ENCODE measurements at places on chromosomes 1 and 21.
A peak's percentile ranks its signal among the peaks of the same experiment; 100 is the strongest.

DNA sequence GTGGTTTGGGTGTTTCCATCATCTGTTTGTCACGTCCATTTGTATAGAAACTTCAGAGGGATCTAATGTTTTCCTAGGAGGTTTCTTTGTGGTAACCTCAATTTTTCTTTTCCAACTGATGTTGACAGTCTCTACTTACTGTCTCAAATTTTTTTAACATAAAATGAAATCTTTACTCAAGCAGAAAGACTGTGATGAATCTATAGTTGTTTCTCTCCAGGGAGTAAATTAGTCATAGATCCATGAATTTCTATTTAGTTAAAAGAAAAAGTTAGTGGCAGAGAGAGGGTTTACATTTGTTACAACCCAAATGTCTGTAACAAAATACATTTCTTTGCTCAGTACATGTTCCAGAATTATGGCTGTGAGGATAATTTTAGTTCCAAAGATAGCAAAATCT is 161.6 kb downstream of the DISP1 start:
- no peak for ATAC-seq

GRCh38 chr1:233256789-233257188 is 38.7 kb downstream of the PCNX2 start:
- ATAC-seq = no peak

DNA sequence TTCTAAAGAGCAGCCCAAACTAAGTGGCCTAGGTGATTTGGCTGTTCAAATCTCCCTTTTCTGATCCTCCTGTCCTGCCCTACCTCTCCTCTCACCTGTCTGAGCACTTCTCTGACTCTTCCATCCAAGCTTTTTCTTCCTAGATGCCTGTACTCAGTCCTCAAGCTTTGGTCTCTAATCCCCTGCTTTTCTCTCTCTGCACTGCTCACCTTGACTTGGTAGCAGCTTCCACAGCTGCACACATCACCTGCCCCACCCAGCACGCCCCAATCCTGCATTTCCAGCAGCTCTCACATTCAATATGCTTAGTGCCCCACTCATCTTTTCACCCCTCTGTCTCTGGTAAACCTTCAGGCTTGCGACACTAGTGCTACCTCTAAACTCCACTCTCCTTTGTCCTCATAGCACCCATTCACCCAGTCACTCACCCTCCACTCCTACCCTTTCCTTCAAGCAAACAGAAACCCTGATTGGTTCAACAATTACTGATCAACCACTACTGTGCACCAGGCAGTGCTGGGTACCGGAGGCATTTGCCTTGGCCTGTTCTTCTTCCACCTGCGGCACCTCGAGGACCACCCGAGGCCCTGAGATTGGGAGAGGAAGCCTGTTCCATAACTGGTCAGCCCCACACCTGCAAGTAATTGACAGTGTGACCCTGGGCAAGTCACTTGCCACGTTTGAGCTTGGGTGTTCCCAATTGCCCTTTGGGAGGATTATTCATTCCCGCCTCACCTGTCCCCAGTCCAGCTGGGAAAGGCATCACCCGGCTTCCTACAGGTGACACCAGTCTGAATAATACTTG is 136.1 kb upstream of the EDN2 start:
- ATAC-seq = no peak

- ATAC-seq = no peak
These were observed 155.2 kb downstream of the NR5A2 start for GRCh38 chr1:200182701-200183100.

DNA sequence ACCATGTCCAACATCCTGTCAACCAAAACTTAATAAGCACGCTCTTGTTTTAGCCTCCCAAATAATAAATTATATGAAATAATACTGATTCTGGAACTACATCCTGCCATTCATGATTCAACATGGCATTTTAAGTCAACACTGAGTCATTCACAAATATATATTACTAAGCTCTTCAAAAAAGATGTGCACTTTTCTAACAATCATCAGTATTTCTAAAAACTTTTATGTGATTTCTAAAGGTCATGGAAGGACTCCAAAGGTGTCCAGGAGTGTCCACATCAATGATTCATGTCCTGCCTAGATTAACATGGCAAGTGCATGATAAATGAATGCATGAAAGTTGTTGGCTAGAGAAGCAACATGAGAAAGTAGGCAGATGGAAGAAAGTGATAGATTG is 51.6 kb downstream of the NEGR1 start:
- ATAC-seq = no peak

GRCh38 chr1:96519851-96520578 is 201.6 kb upstream of the PTBP2 start:
- ATAC-seq = no peak

GRCh38 chr1:89460325-89460724 is 64.3 kb upstream of the LRRC8B start:
- ATAC-seq = no peak

DNA sequence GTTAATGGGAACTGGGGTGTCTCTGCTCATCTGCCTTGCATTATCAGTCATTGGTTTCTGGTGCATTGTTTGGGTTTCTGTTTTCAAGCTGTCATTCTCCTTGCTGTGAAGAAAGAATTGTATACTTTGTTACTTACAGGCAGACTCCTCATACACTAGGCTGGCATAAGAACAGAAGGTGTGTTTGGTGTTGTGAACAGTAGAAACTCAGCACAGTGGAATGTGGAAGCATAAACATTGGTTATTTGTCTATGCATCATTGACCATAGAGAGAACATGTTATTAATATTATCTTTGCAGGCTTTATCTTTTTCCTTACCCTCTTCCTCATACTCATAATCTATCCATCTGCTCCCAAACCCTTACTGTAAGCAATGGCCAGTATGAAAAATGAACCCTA is 18.2 kb downstream of the C1orf87 start:
- ATAC-seq = no peak

DNA sequence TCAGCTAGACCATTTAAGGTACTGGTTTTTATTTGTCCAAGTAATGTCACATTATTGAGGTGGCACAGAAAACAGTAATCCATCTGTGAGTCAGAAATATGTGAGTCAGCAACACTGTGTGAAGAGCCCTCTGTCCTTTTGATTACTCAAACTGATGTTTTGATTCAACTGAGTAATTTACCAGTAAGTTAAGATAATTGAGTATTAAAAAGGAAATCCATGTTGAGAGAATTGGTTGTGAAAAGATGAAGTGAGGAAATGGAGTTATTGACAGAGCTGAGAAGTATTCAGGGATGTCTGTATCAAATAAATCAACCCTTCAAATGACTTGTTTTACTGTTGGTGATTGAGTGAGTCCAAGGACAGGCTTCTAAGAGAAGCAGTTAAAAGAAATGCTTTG is 302.7 kb upstream of the SGIP1 start:
- ATAC-seq = peak; percentile 97

GRCh38 chr1:228009116-228009827 is 2.5 kb downstream of the WNT3A start:
- no peak for ATAC-seq

DNA sequence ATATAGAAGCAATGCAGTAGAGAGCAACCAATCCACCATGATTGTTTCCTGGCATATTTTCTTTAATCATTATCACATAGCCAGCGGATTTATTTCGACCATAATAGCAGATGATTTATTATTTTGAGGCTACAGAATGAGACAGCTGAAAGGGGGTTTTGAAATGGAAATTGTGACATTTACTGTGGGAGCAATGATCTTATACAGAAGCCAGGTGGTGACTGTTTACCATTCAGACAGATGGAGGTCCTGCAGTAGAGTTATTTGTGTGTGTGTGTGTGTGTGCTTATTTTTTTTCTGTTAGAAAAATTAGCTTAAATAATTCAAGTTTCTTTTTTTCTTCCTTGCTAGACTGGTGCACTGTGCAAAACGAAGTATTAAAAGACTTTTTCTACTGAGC is 1784.5 kb downstream of the MRPL39 start:
- ATAC-seq = no peak

- no peak for ATAC-seq
These were observed 46.5 kb downstream of the HLX start for GRCh38 chr1:220925707-220926106.

DNA sequence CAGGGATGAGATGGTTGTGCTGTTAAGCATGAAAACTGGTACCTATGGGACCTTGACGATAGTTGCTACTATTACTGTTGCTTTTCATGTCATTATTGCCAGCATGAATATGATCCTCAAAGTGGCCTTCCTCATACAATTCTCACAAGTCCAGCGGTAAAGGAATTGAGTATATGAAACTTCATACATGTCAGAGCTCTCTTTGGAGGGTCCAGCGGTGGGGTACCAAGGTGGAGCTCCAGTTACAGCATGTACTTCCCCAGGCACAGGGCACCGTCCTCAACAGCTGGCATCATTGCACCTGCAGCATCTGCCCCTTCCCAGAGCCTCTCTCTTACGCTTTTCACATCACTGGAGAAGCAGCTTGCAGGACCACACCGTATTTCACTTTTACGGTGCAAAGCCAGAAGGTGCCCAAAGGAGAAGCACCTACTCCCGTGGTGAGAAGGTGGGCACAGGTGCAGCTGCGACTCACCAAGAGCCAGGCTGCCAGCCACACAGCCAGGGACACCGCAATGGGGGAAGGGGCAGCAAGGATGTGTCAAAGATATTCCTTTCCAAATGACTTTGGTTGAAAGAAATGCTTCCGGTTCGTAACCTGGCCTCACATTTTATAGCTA is 166.4 kb upstream of the IRF2BP2 start:
- no peak for ATAC-seq

- no peak for ATAC-seq
These were observed 1.4 kb downstream of the DSCAM start for GRCh38 chr21:40845441-40845995.

DNA sequence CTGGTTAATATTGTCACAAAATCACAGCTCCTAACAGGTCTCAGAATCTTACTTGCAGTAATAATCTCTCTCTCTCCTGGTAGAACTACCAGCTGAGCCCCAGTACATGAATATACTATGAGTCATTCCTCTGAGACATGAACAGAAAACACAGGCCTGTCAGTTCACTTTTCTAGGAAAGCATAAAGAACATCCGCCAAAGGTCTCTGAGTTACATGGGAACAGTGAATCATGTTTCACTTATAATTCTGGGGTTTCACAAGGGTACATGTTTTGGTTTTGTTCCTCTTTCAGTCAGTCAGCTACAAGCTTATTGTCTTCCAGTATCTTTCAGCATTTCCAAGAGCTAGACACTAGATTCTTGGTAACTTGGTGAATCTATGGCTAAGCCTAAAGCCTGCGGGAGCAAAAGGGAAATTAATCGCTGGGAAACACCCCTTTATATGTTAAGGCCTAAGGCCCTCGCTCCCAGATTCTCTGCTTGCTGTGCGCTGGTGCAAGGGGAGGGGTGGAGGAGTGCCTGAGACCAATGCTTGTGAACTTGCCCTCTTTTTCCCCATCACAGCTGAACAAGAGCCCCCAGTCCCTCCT is 31.7 kb downstream of the IFNGR2 start:
- peak; percentile 94 for ATAC-seq

GRCh38 chr1:155847823-155848529 is 9.0 kb downstream of the GON4L start:
- ATAC-seq = peak; percentile 94

GRCh38 chr1:1259540-1259939 is 13.0 kb upstream of the C1QTNF12 start:
- no peak for ATAC-seq

DNA sequence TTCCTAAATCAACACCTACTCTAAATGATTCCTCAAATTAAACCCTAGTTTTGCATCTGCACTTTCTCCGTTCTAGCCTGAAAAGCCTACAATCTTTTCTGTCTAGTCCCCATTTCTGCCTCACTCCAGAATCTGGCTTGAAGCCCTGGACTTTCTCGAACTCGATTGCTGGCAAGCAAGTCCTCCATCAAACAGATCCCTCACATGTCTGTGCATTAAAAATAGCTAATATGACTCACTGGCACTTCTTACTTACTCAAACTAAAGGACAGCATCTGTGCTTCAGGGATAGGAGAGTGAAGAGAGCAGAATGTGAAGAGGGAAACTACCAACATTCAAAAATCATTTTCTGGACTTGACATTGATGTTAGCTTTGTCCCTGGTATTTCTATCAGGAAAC is 51.8 kb upstream of the CXADR start:
- ATAC-seq = no peak

- ATAC-seq = no peak
These were observed 509.6 kb upstream of the CXADR start for GRCh38 chr21:17003258-17003615.

DNA sequence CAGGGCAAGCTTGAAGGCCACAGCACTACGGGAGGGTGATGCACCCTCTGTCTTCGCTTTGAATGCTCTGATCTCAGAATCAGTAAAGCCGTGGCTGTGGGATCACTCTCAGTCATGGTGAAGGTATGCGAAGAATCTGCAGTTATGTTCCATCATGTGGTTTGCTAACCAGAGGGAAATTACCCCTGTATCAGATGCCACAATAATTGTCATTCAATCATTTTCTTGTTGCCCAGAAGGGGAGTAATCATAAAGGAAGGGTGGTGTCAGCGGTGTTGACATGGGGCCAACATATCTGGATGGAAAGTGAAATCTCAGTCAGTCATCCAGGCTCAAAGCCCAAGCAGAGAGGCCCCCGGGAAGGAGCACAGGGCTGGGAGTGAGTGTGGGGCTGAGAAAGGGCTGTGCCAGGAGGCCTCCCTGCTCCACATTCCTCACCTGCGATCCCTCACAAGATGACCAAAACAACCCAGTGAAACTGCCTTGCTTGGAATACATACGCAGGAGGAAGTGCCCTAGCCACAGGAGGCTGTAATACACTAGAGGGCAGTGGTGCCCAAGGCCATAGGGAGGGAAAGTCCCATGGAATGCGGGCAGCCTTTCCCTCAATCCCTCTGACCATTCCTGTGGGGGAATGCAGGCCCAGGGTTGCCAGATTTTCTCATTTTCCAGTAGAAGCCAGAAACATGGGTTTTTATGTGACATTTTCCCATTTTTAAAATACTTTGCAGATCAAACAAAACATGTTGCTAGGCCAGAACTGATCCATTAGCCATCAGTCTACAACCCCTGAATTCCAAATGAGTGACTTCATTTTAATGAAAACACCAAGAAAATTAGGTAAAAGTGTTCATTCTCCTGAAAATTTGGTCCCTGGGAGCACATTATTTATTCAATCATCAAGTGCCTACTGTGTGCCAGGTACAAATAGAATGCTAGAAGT is 95.7 kb upstream of the VANGL1 start:
- no peak for ATAC-seq

DNA sequence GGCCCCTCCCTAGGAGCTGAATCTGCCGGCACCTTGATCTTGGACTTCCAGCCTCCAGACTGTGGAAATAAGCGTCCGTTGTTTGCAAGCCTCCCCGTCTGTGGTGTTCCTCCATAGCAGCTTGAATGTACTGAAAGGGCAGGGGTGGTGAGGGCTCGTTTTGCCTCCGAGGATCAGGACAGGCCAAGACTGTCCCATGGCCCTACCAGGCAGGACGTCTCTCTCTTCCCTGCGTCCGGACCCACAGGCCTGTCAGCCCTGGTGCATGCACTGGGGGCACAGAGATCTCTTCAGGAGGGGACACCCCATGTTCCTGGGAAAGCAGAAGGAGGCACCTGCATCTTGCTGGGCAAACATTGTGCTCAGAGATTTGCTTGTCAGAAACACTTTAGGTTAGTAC is 156.3 kb upstream of the C1orf174 start:
- ATAC-seq = no peak

GRCh38 chr1:40240390-40240789 is 7.3 kb upstream of the TMCO2 start:
- ATAC-seq = no peak

All from activated CD4-positive, CD25-positive, alpha-beta regulatory T cell treated with anti-CD3 and anti-CD28 coated beads, Interleukin-2, amount 50 U/mL, for 24 hours (primary cell).